ENCODE measurements at places on chromosomes 2 and 18. TPM values are rescaled to one million over a fixed set of nuclear protein-coding genes. Genes with fewer than 3 reads are reported as not detected.
A peak's percentile ranks its signal among the peaks of the same experiment; 100 is the strongest.

Gene ROCK2
- total RNA-seq, result 102 TPM

Gene PPP1CB
- total RNA-seq, result 676 TPM

Gene SERPINB11
- total RNA-seq, result not detected

Gene DLGAP1
- 0.50 TPM for total RNA-seq

Gene THUMPD2
- total RNA-seq, result 17.5 TPM

Gene NETO1
- not detected for total RNA-seq

Gene HOXD3
- 2.7 TPM for total RNA-seq

Gene NFE2L2
- 87.7 TPM for total RNA-seq

Gene VIT
- total RNA-seq, result 21.3 TPM

Gene SLC14A1
- 6.6 TPM for total RNA-seq

Gene SPHKAP
- total RNA-seq, result 0.15 TPM

- ATAC-seq, result no peak
These were observed 484.9 kb downstream of the METTL4 start for GRCh38 chr18:2086439-2086838.

- ATAC-seq, result no peak
These were observed 162.6 kb upstream of the TWIST2 start for GRCh38 chr2:238685327-238685709.

GRCh38 chr2:232316461-232317330 is 61.9 kb upstream of the ALPP start:
- ATAC-seq, result peak; percentile 22

DNA sequence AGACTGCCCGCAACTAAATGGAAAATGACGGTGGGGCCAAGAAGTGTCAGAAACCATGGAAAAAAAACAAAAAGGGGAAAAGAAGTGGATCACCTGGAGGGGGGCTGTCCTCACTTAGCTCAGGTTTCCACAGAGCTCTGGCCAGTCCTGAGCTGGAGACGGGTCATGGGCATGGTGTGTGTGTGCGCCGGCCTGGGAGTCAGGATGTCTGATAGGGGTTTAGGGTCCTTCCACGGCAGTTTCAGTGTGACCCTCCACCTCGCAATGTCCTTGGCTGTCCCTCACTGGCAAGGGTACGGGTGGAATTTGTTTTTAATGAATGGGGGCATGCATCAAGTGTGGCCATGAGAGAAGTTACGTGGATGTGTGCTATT is 133.2 kb upstream of the MEIS1 start:
- no peak for ATAC-seq

GRCh38 chr2:98378901-98379300 is 32.6 kb downstream of the CNGA3 start:
- peak; percentile 67 for ATAC-seq

- no peak for ATAC-seq
These were observed 261.1 kb downstream of the ANAPC1 start for GRCh38 chr2:111622859-111623258.

GRCh38 chr2:144694456-144694855 is 174.5 kb upstream of the ZEB2 start:
- ATAC-seq, result no peak

- ATAC-seq, result no peak
These were observed 18.8 kb downstream of the PTRHD1 start for GRCh38 chr2:24774373-24774772.

- no peak for ATAC-seq
These were observed 47.8 kb downstream of the HNMT start for GRCh38 chr2:138012082-138012481.

GRCh38 chr2:29130295-29130694 is 15.1 kb downstream of the CLIP4 start:
- ATAC-seq, result peak; percentile 73

DNA sequence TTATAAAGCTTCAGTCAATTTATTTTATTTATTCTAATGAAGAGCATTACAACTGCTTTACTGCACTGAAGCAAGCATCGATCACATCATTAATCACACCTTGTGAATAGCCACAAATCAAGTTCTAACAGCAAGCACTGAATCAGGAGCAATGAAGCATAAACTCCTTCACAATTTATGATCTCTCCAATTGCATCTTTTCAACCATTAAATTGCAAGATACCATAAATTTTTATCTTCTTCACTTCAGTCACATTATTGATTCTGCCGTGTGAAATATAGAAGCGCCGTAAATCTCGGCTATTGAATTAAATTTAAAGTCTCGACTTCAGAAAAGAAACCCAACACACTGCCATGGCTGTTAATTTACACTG is 298.7 kb downstream of the CDCA7 start:
- no peak for ATAC-seq

GRCh38 chr2:2561346-2562095 is 230.4 kb upstream of the MYT1L start:
- no peak for ATAC-seq

DNA sequence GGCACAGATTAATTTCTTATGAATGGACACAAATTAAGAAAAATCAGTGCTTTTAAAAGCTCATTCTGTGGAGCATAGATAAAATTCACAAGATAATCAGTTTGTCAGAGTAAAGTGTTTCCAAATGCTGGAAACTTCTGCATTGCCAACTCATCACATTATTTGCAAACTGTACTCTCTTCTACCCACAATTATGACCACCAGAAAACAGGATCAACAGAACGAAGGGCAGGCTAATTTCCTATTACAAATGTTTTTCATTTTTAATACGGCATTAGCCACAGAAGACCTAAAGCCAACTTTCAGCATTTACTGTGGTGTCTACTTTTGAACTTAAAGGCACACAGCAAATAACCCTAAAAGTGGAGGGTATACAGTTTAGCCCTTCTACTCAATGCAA is 6.0 kb downstream of the IRS1 start:
- ATAC-seq, result no peak

DNA sequence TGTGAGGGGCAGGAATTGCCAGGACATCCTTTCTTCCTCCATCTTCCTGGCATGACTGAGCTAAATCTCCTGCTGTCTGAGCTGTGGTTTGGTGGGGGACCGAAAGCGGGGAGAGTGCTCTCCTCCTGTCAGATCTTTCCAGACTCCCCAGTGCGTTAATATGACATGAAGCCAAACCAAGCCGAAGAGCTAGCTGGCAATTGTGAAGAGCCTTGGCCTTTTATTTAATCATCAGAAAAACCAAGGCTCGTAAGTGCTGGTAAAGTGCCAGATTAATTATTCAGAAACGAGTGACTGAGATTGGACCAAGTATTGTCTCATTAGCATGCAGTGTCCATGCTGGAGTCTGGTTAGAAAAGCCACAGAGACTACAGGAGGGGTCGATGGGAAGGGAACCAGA is 14.5 kb upstream of the LRPPRC start:
- no peak for ATAC-seq

GRCh38 chr2:182646763-182647498 is 69.1 kb upstream of the DNAJC10 start:
- ATAC-seq, result no peak

GRCh38 chr2:157173740-157174184 is 83.7 kb upstream of the GALNT5 start:
- peak; percentile 98 for ATAC-seq

- ATAC-seq, result no peak
These were observed 15.2 kb downstream of the PRELID3A start for GRCh38 chr18:12422936-12423335.

GRCh38 chr2:167537743-167538142 is 649.5 kb downstream of the XIRP2 start:
- no peak for ATAC-seq

- no peak for ATAC-seq
These were observed 127.8 kb downstream of the NXPH2 start for GRCh38 chr2:138652378-138652777.

GRCh38 chr2:8545695-8546611 is 135.9 kb upstream of the ID2 start:
- no peak for ATAC-seq

DNA sequence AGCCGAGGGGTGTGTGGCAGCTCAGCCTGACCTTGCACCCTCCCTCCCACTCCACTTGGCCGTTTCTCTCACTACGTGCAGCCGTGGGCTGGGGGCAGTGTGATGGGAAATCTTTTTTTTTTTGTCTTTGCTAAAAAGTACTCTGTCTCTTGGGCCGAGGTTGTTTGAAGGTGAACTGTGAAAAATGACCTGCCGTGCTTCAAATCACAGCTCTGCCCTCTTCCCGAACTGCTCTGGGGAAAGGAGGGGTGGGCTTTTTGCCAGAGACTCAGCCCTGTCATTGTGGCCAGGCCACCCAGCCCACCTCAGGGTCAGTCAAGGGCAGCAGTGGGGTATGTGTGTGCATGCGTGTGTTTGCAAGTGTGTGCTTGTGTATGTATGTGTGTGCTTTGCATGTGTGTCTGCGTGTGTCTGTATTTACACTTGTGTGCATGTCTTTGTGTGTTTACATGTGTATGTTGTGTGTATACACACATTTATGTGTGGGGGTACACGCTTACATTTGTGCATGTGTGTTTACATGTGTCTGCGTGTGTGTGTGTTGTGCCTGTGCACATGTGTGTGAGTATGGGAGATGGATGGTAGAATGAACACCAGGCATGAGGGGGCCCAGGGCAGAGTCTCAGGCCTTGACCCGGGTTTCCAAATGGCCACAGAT is 61.3 kb upstream of the HAAO start:
- no peak for ATAC-seq

GRCh38 chr18:44830581-44830980 is 149.9 kb downstream of the SETBP1 start:
- no peak for ATAC-seq

DNA sequence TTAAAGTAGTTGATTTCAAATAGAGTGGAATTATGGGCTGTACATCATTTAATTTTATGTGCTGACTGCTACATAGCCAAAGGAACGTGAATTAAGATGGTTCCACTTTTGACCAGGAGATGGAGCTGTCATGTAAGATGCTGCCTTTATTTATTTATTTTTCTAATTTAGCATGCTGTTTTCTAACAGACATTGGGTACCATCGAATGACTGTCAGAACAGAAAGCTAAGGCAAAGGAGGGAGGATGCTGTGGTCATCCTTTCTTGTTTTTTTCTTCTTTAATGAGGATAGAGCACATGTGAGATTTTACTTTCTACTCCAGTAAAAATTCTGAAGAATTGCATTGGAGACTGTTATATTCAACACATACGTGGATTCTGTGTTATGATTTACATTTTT is at the start of gene SCN2A:
SCN2A (plus strand) TSS at position 185 of the 400 bp plus-strand sequence. CDS start 56,410 bp downstream, outside the sequence.
- ATAC-seq, result no peak

DNA sequence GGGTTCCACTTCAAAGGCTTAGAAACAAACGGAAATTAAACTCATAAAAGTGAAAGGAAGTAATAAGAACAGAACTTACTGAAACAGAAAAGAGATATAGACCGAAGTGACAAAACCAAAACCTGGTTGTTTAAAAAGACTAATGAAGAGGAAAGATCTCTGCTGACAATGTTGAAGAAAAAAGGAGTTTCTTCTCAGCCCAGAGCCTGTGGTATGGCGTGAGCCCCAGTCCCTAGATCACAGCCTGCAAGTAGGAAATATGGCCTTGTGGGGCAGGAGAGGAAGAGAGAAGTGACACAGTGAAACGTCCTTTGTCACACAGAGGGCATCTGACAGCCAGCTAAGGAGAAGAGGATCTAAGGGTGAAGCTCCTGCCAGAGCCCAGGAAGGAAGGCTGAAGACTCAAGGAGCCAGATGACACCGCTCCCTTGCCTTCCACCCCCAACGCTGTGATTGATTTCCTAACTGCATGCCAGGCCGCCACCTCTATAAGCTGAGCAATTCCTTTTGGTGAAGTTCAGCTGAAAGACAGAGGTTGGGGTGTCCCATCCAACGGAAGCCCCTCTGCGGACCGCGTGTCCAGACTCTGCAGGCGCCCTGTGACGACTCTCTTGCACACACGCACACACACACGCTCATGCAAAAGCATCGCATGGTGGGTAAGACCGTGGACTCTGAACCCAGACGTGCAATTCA is 141.1 kb downstream of the HDAC4 start:
- no peak for ATAC-seq

DNA sequence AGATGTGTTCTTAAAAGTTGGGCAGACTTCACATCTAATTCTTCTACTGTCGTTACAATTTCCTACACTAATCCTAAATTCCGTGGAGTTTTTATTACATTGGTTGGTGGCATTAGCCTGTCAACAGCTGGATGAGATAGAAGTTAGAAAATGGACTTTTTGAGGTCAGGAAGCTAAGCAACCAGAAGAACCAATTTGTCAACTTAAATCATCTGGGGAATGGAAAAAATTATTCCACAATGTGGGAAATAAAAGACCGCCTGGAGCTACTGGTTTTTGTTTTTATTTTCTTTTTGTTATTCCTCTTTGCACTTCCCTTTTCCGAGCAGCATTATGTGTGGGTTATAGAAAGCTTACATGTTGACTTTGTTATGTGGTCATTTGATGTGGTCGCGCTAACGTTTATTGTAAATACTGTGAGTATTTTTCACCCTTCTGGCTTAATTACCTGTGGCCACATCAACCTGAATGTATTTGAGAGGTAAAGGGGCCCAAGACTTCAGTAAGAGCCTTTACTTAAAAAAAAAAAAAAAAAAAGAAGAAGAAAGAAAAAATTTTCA is 75.3 kb downstream of the PTPRM start:
- ATAC-seq, result no peak

GRCh38 chr18:69022426-69022825 is 224.5 kb downstream of the CCDC102B start:
- ATAC-seq, result no peak

GRCh38 chr18:11981543-11982366 is 448 bp downstream of the IMPA2 start:
- peak; percentile 2 for ATAC-seq

- ATAC-seq, result no peak
These were observed 2.9 kb downstream of the RND3 start for GRCh38 chr2:150484461-150485021.

DNA sequence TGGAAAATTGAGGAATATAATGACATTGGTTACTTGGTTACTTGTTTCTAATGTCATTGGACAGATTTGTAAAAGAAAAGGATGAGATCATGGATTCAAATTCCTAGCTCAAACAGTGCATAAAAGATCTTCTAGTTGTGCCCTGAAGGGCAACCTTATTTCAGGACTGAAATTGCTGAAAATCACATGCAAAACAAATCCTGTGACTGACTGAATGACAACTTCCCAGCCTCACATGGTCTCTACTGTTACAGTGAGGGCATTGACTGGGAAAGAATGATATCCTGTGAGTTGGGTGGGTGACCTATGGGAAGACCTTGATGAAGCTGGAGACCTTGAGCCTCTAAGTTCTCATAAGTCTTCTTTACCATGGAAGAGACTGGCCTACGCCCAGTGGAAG is 90.4 kb upstream of the HAAO start:
- ATAC-seq, result no peak
